Mesothelial cell of epicardium (in vitro differentiated cells): ENCODE measurements at places on chromosomes 16 and 17. TPM values are rescaled to one million over a fixed set of nuclear protein-coding genes. Genes with fewer than 3 reads are reported as not detected.

Gene OTOA
- 0.09 to 0.25 TPM (median 0.25 TPM) in 3 replicates for total RNA-seq

Gene TUBB3
- 24.5 to 26.4 TPM (median 24.7 TPM) in 3 replicates for total RNA-seq

- no peak for DNase-seq
Measured at GRCh38 chr16:86498155-86498670, 12.1 kb upstream of the FOXF1 start.

DNA sequence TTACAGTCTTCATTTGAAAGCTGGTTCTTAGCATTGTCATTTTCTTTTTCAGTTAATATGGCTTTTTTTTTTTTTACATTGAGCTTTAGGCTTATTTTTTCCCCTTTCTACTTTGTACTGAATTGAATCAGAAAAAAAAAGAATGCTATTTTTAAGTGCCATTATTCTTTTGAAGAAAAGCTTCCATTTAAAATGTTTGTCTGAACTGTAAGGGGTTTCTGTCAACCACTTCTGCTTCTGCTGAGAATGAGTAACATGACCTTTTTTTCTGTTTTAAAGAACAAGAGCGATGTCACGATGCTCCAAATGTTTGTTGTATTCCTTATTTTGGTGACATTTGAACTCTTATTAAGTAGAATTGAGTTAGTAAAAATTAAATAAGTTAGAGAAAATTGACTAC lies 50.0 kb downstream of the MRTFB start:
- DNase-seq: no peak

Gene KRT40
- 0.16 TPM in 1 of 3 replicates, not detected in the others for total RNA-seq

Gene MED13
- total RNA-seq: 69.5 to 73.0 TPM (median 69.5 TPM) in 3 replicates

- DNase-seq: no peak
Measured at GRCh38 chr16:31025339-31025738, 8.0 kb upstream of the STX4 start.

Gene PRR11
- 13.3 to 15.2 TPM (median 15.1 TPM) in 3 replicates for total RNA-seq

GRCh38 chr17:67946513-67946912 lies 49.8 kb downstream of the C17orf58 start:
- no peak for DNase-seq

DNA sequence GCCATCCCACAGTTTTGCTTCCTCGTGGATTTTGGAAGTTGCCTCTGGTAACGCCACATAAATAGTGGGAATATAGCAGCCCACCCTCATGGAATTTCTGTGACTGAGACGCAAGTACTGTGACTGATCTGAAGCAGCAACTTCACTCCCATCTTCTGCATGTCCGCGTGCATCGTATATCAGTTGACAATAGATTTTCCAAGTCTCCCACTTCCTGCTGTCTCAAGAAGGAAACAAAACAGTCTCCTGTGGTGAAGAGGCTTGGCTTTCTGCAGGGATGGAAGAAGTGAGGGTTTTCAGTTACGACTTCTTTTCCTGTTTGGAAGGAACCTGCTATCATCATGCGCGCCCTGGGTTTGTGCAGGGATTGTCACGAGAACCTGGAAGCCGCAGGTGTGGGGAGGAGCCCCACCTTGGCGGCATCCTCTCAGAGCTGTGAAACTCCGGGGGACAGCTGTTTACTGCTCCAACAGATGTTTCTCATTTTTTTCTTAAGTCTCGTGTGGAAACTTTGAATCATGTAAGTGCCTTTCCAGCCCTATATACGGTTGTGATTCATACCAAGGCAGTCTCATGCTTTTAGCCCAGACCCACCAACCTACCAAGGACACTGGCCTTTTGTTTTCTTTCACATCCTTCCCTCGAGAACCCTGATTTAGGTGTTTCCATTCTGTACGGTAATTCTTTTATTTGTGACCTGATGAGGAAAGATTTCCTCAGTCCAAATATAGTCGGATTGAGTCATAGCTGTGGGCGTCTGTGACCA lies 57.5 kb downstream of the WIPI1 start:
- DNase-seq: no peak

DNA sequence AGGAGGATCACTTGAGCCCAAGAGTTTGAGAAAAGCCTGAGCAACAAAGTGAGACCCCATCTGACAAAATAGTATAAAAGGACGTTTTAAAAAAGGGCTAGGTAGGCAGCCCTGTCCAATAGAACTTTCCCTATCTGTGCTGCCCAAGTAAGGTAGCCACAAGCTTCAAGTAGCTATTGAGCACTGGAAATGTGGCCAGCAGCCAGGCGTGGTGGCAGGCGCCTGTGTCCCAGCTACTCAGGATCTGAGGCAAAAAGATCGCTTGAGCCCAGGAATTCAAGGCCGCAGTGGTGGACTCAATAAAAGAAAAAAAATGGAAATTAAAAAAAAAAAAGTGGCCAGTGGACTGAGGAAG lies 1.5 kb upstream of the NQO1 start:
- no peak for DNase-seq

Gene ZC3H18
- total RNA-seq: 59.9 to 64.9 TPM (median 62.2 TPM) in 3 replicates

DNA sequence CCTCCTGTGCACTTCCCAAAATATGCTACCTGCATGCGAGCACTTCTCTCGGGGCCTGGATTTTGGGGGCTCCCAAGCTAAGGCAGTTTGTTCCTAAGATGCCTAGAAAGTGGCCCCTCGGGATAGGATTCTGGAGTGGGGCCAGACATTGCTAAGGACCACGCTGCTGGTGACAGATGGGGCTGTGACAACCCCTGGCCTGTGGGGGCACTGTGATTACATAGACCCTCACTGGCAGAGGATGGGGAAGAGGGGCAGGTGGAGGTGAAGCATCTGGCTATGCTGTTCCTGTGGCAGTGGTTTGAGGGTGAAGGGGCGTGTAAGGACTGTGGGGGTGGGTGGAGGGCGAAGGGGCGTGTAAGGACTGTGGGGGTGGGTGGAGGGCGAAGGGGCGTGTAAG lies 128.4 kb downstream of the ENGASE start:
- DNase-seq: no peak

Gene TMEM238L
- not detected in 3 replicates for total RNA-seq

Gene ABAT
- 20.7 to 21.6 TPM (median 21.4 TPM) in 3 replicates for total RNA-seq

- DNase-seq: no peak
Measured at GRCh38 chr16:3028716-3029319, 5.0 kb downstream of the THOC6 start.

Gene CD7
- 0.83 to 1.4 TPM (median 1.2 TPM) in 3 replicates for total RNA-seq

GRCh38 chr17:8946476-8946875 lies 19.0 kb downstream of the PIK3R5 start:
- no peak for DNase-seq

DNA sequence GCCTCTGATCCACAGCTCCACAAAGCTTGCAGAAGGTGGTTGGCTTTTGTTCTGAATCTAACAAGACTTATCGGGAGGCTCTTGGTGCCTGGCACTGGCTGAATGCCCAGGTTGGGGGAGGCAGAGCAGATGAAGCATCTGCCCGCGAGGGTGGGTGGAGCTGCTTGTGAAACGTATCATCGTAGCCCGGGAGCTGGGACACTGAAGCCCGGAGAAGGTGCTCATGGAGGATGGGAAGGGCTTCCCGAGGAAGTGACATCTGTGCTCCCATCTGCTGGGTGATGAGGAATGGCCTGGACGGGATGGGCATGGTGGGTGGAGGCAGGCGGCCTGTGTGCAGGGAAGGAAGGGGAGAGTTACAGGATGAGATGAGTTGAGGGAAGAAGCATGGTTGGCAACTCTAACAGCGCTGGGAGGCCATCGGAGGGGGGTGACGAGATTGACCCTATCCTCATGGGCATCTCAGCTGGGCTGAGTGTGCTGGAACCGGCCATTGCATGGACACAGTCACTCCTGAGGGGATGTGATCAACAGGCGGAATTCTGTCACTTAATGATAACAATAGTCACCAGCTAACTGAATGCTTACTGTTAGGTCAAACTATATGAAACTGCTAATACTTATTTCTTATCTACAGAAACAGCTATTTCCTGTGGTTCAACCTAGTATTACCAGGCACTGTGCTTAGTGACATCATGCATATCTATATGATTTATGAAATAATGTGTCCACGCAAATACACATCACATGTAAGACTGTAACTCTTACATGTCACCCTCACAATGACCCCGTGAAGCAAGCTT lies 102.7 kb downstream of the ABCC6 start:
- no peak for DNase-seq

- no peak for DNase-seq
Measured at GRCh38 chr16:162271-162991, 3.3 kb upstream of the HBM start.

DNA sequence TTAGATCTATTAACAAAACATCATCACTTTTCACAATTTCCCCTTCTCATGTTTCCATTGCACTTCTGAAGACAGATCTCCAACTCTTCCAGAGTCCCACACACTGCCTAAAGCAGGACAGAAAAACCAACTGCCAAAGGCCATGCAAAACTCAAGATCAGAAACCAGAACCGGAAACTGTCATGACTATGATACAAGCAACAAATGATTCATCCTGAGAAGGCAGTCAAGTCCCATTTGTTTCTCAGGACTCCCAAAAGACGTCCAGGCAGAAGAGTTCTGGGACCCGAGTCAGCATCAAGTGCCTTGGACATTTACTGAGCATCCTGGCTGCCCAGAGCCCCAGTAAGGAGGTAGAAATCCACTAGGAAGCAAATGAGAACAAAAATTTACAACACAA lies 38.8 kb downstream of the ERN1 start:
- no peak for DNase-seq

Gene TOX3
- 5.3 to 7.0 TPM (median 6.8 TPM) in 3 replicates for total RNA-seq

Gene TNFAIP1
- 35.8 to 41.8 TPM (median 37.6 TPM) in 3 replicates for total RNA-seq

- DNase-seq: no peak
Measured at GRCh38 chr17:27283060-27283459, 10.9 kb upstream of the WSB1 start.

DNA sequence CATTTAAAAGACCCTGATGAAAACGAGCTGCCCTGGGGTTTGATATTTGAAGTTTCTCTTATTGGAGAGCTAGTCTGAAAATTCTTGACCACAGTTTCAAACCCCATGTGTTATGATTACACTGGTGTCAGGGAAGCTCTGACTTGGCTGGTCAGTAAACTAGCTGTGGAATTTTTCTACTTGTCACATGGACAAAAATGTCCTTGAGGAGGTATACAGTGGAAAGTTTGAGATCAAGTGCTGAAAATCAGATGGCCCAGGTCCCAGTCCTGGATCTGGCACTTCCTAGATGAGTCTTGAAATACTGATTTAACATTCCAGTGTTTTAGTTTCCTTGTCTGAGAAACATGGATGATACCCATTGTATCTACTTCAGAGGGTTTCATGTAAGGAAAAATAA lies 30.7 kb upstream of the SOX9 start:
- no peak for DNase-seq

Gene KRTAP9-3
- not detected in 3 replicates for total RNA-seq

Gene KRT12
- total RNA-seq: not detected in 3 replicates

Gene AGRP
- not detected in 3 replicates for total RNA-seq

Gene ATF7IP2
- 50.5 to 50.9 TPM (median 50.6 TPM) in 3 replicates for total RNA-seq

- DNase-seq: peak; percentile 87
Measured at GRCh38 chr16:67993207-67994039, 5.9 kb downstream of the DPEP2 start.

- no peak for DNase-seq
Measured at GRCh38 chr17:43369986-43370385, 28.8 kb upstream of the ARL4D start.
